ENCODE measurements at places on chromosomes 5 and 9.

DNA sequence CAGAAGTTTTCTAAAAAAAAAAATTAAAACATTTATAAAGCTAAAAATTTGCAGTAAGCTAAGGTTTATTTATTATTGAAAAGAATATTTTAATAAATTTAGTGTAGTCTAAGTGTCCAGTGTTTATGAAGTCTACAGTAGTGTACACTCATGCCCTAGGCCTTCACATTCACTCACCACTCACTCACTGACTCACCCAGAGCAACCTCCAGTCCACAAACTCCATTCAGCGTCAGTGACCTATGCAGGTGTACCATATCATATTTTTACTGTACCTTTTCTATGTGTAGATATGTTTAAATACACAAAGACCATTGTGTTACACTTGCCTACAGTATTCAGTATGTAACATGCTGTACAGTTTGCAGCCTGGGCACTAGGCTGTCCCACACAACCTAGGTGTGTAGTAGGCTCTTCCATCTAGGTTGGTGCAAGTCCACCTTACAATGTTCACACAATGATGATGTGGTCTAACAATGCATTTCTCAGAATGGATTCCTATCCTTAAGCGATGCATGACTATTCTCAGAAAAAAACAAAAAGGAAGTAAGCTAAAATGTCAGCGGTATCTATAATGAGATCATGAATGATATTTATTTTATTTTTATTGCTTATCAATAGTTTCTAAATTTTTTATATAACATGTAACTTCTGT is 336.7 kb downstream of the AGTPBP1 start:
- no peak for DNase-seq

- DNase-seq: no peak
Measured at GRCh38 chr5:73950441-73950873, 324.5 kb downstream of the ARHGEF28 start.

DNA sequence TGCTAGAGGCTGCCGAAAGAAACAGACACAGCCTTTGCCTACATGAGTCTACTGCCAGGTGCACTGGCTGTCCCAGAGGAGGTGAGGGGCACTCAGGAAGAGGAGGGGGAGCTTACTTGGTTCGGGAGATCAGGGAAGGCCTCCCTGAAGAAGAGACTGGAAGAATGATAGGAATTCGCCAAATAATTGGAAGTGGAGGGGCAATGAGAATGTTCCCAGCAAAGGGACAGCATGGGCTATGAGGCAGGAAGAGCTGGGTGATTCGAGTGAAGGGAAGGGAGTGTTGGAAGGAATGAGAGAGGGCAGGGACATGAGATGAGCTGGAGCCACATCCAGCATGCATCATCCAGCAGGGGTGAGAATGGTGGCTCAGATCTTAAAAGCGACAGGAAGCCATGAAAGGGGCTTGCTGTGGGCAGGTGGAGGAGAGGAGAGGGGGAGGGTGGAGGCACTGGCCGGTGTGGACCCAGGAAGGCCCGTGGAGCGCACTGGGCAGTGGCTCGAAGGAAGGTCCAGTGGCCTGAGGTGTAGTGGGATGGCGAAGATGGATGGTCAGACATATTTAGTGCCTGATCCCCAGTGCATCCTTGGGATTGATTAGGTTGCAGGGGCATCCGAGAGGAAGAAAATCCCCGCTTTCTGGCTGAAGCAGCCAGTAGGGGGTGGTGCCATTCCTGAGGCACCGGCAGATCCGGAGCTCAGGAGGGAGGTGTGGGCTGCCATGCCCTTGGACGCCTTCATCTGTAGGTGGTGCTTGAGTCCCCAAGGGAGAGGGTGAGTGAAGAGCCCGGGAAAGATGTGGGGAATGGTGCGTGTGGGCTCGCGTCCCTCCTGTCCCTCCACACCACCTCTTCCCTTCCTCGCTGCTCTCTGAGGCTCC is 53.5 kb upstream of the GARNL3 start:
- DNase-seq: no peak

DNA sequence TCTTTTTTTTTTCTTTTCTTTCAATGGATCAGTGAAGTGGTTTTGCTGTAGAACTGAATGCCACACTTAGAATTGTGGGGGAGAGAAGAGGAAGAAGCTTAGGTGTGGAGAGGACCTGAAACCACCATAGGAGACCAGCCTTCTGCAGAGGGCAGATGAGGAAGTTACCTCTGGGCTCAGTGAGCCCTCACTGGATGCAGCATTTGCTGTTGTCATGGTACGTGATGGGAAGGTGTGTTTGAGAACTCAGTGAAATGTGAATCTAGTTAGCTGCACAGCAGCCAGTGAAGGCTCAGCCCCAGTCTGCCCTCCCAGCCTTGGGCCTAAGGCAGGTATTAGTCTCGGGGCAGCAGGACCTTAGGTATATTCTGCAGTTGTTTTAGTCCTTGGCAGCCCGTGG is 17.5 kb downstream of the CYFIP2 start:
- no peak for DNase-seq

GRCh38 chr9:108072740-108073139 is 583.2 kb upstream of the KLF4 start:
- no peak for DNase-seq

GRCh38 chr9:75147638-75148037 is 59.3 kb downstream of the OSTF1 start:
- no peak for DNase-seq

DNA sequence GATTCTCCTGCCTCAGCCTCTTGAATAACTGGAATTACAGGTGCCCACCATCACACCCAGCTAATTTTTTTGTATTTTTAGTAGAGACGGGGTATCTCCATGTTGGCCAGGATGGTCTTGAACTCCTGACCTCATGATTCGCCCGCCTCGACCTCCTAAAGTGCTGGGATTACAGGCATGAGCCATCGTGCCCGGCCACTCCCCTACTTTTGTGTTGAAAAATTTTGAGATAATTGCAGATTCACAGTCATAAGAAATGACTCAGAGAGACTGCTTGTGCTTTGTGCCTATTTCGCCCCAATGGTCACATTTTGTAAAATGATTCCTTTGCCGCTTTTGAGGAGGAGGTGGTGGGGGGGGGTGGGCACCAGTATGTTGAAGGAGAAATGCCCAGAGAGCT is 48.1 kb upstream of the SH3PXD2B start:
- DNase-seq: no peak

- no peak for DNase-seq
Measured at GRCh38 chr5:150987746-150988145, 32.6 kb upstream of the GPX3 start.

DNA sequence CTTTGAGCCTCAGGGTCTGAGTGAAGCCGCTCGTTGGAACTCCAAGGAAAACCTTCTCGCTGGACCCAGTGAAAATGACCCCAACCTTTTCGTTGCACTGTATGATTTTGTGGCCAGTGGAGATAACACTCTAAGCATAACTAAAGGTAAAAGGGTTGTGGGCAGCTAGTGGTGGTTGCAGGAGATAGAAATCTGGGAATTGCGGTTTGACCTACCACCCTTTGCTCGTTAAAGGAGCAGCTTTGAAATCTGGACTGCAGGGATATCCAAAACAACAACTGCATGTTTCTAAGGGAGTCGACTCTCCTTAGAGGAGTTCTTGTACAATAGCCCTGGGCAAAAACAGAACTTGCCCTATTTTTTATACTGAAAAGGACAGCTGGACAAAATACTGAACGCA is 19.0 kb downstream of the ABL1 start:
- peak; percentile 38 for DNase-seq

DNA sequence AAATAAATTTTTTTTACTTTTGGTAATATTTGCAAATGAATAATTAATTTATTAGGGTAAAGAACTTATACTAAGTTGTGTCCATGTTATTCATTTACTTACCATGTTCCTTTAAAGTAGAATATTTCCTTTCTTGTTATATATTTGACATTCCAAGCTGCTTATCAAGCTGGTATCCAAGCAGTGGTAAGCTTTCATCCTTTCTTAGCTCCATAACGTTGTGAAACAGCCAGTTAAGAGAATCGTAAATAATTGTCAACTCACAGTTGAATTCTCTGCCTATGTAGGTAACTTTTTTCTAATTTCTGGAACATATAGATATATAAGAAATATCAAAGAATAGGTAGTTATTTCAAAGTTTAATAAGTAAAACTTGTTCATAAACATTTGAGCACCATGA is 36.4 kb downstream of the SLC30A5 start:
- DNase-seq: no peak

- no peak for DNase-seq
Measured at GRCh38 chr9:33686942-33687341, 108.4 kb upstream of the PRSS3 start.

GRCh38 chr5:172187118-172188032 is 649 bp downstream of the STK10 start:
- peak; percentile 91 for DNase-seq

GRCh38 chr5:166074582-166075481 is 2216.6 kb upstream of the WWC1 start:
- DNase-seq: no peak

GRCh38 chr5:145506185-145506850 is 328.8 kb downstream of the PRELID2 start:
- no peak for DNase-seq

GRCh38 chr5:52827815-52828214 is 40.1 kb downstream of the ITGA1 start:
- DNase-seq: peak; percentile 23

GRCh38 chr9:91302831-91303230 is 58.9 kb downstream of the AUH start:
- DNase-seq: peak; percentile 79

- peak; percentile 41 for DNase-seq
Measured at GRCh38 chr9:34957492-34958410, at the start of gene PHF24. TSS of gene PHF24 (plus strand) at chr9:34958285. CDS start at chr9:34971299, 13,014 bp downstream.

- DNase-seq: no peak
Measured at GRCh38 chr5:6085341-6085860, 292.9 kb downstream of the MED10 start.

DNA sequence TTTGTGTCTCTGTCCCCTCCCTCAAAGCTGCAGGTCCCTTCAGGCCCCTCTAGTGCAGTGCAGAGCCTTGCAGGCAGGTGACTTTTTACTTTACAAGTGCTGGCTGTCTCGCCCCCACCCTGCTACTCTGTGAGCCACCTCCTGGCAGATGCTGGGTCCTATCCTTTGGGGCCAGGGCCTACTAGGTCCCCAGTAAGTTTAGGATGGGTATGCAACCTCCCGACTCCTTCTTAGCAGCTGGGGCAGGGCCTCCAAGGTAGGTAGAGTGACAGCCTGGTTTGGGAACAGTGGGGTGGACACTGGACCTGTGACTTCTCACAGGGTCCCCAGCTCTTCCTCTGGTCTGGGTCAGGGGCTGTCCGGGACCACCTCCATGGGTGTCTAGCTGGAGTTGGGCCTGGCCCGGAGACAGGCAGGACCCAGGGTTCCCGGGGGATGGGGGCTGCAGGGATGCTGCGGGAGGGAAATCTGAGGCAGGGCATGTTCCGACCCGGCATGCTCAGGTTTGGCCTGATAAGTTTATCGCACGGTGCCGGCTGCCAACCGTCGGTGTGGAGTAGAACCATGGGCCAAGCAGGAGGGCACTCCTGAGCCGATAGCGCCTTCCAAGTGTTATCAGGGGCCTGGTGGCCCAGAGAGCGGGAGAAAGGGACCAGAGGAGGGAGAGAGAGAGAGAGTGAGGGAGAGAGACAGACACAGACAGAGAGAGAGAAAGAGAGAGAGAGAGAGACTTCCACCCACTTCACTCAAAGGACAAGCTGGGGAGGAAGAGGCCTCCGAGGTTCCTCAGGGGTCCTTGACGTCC is 20.5 kb downstream of the GFI1B start:
- no peak for DNase-seq

GRCh38 chr9:135764731-135765130 is 62.7 kb downstream of the KCNT1 start:
- no peak for DNase-seq

DNA sequence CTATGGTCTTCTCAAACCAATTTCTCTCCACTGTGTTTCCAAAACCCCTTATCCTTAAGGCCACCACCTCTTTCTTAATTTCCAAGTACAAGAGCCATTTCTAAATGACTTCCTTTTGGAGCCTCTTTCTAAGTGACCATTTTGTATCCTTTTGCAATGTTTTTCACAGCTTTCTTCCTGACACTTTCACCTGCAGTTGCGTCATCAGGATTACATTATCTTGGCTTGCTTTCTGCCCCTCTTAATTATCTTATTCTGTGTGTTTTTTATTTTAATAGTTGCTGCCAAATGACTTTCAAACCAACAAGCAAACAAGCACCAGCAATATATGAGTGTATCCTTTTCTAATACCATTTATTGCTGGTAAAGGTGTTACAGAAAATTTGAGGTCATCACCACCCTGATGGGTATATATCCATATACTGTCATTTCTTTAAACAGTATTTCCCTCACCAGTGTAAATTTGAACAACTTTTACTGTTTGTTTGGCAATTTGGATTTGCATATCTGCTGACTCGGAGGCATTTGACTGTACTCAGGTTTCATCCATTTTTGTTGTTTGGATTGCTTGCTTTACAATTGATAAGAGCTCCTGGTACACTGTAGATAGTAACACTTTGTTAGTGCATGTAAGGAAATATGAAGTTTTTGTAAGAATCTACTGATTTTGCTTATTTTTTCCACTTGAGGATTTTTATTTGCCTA is 5.4 kb upstream of the ANXA1 start:
- DNase-seq: no peak

GRCh38 chr9:116496167-116496566 is 190.9 kb upstream of the TRIM32 start:
- DNase-seq: no peak

DNA sequence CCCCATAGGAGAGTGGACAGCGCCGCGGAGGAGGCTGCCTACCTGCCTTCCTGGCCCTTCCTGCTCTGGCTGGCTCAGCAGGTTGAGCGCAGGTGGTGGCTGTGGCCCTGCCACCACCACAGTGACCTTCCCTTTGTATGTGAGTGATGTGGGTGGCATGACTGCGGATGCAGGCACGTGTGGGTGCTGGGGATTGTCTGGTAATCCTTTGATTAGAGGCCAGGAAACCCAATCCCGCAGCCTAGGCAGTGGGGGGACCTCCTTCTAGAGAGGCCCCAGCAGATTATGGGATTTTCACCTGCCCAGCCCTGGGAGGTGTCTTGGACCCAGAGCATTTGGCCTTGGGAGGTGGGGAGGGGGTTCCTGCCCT is 16.5 kb downstream of the RXRA start:
- DNase-seq: peak; percentile 50

DNA sequence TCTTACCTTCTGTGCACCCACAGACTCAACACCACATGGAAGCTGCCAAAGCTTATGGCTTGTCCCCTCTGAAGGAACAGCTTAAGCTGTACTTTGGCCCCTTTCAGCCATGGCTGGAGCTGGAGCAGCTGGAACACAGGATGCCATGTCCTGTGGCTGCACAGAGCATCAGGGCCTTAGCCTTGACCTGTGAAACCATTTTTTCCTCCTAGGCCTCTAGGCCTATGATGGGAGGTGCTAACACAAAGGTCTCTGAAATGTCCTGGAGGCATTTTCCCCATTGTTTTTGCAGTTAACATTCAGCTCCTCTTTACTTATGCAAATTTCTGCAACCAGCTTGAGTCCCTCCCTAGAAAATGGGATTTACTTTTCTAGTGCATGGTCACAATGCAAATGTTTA is 461.4 kb upstream of the TYRP1 start:
- no peak for DNase-seq

All from trophoblast cell (in vitro differentiated cells and primary cell).